ENCODE measurements at places on chromosomes 2 and 18. TPM values are rescaled to one million over a fixed set of nuclear protein-coding genes. Genes with fewer than 3 reads are reported as not detected.

Gene DSEL
- 8.3 TPM for total RNA-seq

Gene SCN9A
- 0.15 TPM for total RNA-seq

Gene CXCR1
- 0.17 TPM for total RNA-seq

Gene MAPK4
- total RNA-seq = 13.6 TPM

Gene SERPINB4
- total RNA-seq = not detected

Gene SRBD1
- 18.3 TPM for total RNA-seq

Gene DPP4
- 1.6 TPM for total RNA-seq

Gene RGPD4
- total RNA-seq = 0.17 TPM

Gene SAG
- 1.7 TPM for total RNA-seq

Gene LRRTM4
- 18.8 TPM for total RNA-seq

Gene PSMA8
- total RNA-seq = not detected

Gene KCNE4
- total RNA-seq = 0.09 TPM

Gene INO80D
- 15.3 TPM for total RNA-seq

Gene HMSD
- total RNA-seq = 0.81 TPM

Gene B4GALT6
- total RNA-seq = 9.9 TPM

Gene CRYGC
- not detected for total RNA-seq

Gene SLC5A7
- total RNA-seq = 69.9 TPM

Gene CAB39
- total RNA-seq = 51.5 TPM

Gene LINC00305
- not detected for total RNA-seq

Gene PLEK
- total RNA-seq = 1.00 TPM

Gene TSPYL6
- total RNA-seq = 0.90 TPM

Gene UGT1A10
- total RNA-seq = not detected

Gene KIF5C
- total RNA-seq = 0.23 TPM

Gene POTEI
- total RNA-seq = 0.10 TPM

Gene EEF1B2
- 745 TPM for total RNA-seq

Gene REG1B
- total RNA-seq = not detected

Gene FBLN7
- 0.82 TPM for total RNA-seq

Gene SLC23A3
- total RNA-seq = 4.6 TPM

Gene PUM2
- 63.0 TPM for total RNA-seq

Gene VWC2L
- 1.00 TPM for total RNA-seq

Gene ALLC
- total RNA-seq = 0.27 TPM

Gene DNAH7
- 19.8 TPM for total RNA-seq

Gene MYO1B
- total RNA-seq = 33.4 TPM

Measured in motor neuron (in vitro differentiated cells).